ENCODE measurements at places on chromosomes 3 and 15.

GRCh38 chr3:48564022-48564421, 441 bp upstream of the UCN2 start:
- peak; percentile 24 for DNase-seq

DNA sequence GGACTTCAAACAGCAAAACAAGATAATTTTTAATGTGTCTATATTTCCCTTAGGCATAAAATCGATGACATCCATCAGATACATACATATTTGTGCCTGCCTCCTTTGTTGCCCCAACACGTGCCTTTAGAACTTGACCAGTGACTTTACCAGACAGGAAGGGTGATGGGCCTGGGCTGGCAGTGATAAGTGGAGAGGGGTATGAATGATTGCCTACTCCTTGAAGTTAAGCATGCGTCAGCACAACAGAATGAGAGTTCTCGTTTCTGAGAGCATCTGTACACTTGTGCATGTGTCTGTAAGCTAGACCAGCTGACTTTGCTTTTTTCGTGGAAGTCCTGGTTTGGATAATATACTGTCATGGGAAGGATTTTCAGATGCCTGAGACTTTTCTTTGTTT, 54.9 kb upstream of the COL6A6 start:
- no peak for DNase-seq

DNA sequence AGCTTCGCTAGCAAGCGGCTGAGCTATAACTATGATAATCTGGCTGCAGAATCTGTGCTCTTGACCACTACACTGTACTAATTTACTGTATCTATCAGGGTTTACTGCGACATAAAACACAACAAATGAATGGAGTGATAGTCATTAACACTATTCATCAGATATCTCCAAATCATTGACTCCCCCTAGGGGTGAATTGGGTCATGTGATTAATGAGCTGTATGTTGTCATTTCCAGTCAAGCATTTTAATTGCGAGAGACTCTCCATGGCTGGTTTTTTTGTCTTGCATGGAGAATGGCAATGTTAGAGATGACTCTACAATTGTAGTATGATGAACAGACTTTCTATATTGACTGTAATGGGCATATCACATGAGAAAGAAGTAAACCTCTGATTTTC, 10.5 kb upstream of the TM4SF18 start:
- DNase-seq: no peak

DNA sequence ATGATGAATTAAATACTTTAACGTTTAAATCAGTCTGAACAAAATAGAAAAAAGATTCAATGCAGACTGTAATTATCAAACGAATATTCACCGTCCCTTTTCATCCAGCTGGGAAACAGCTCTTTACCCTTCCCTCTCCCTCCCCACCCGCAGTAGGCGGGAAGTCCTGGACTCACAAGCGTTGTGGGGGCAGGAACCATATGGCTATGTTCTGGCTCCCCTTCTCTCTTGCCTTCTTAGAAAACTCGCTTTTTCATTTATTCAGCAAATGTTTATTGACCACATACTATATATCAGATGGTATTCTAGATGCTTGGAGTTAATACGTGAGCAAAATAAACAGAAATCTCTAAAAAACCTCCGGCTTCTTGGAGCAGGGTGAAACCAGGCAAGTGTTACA, 715 bp upstream of the SCAPER start:
- no peak for DNase-seq

DNA sequence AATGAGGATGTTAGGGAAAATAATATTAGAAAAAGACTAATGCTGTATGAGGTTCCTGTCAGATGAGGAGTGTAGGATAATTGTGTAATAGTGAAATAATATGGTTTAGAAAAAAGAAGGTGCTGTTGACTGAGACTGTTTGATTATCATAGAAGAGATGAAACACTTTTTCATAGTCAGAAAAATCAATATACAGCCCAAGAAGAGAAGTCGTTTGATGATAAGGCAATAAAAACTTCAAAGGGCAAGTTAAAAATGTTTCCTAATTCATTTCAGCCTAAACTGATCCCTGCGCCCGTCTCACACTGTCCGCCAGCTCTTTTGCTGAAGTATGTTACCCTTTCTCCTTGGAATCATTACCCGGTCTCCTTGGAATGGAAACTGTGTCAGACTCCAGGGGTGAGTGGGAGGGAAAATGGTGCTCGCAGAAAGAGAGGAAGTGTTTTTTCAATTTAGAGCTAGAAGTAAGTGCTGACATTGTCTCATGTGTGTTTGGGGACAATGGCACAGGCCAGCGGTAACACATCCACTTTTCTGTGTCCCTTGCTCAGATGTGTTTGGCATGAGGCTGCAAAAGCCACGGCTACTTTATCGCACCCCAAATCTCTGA, 23.6 kb downstream of the DUT start:
- DNase-seq: no peak

DNA sequence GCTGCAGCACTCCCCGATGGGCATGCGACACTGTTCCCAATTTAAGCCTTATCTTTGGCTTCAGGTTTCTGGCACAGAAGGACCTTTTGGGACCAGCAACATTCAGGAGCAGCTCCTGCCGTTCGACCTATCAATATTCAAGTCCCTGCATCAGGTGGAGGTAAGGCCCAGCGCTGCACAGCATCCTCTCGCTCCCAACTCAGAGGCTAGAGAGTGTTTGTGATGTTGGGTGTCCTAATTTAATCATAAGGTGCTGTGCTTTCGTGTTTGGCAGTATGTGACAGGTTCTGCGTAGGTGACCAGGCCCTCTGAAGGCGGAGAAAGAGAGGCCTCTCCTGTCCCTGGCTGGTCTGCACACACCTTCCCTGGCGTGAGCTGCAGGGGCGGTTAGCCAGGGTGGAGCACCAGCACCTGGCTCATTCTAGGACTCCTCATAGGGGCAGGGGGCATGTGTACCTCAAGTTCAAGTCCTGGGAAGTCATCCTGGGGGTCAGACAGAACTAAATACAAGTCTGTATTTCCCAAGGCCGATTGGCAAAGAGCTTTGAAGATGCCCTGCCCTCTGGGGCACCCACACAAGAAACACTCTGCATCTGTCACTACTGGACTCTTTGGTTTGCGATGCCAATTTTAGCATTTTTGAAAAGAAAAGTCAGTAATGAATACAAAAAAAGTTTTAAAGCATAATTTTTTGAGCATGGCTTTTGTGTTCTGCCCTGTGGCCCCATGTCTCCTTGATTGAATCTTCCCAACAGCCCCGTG, 17.0 kb downstream of the NISCH start:
- DNase-seq: no peak

DNA sequence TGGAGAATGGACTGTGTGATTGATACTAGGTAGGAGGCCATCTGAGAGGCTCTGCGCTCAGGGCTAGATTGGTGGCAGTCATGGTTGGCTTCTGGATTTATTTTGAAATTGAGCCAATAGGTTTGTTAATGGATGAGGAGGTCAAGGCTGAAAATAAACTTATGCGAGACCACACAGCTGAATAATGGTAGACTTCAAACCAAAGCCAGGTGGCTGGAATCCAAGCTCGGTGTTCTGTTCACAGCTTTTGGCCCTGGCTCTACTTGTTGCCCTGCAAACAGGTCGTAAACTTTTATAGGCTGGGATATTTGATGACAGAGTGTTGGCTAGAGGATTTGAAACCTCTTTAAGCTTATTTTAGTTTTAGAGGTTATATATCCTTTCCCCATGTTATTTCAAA, 160.4 kb downstream of the CHL1 start:
- DNase-seq: no peak

All from activated T-cell treated with anti-CD3 and anti-CD28 coated beads for 48 hours (primary cell).